Left kidney (tissue), 8 donors: ENCODE measurements at places on chromosomes 5 and 9. TPM values are rescaled to one million over a fixed set of nuclear protein-coding genes. Genes with fewer than 3 reads are reported as not detected.

GRCh38 chr9:624935-625500 is 216.5 kb upstream of the DMRT1 start:
- DNase-seq, result no peak

GRCh38 chr5:16909464-16909863 is 26.6 kb downstream of the MYO10 start:
- no peak for DNase-seq

DNA sequence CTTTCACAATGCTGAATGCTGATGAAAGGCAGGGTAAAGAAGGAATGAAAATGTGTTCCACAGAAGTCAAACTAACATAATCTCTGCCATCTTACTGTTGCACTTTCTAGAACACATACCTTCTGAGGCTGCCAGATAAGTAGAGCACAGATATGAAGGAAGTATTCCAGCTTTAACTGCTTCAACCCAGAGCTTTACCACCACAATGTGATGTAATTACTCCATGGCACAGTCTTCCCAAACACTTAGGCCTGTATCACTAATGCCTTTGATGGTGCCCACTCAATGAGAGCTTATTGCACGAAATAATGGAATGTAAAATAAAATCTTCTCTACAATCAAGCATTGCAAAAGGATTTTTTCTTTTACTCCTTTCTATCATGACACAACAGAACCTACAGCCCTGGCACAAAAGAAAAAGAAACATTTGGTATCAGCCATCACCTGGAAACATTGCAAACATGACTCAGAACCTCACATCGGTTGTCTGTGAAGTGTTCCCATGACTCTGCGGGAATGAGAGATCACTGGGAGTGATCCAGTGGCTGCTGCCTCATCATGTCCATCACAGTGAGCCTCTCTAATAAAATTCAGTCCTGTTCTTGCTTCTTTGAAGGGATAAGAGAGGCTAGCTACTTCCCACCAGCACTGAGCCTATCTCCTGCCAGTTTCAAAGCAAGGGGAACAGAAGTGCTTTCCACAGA is 385.8 kb downstream of the EFNA5 start:
- no peak for DNase-seq

DNA sequence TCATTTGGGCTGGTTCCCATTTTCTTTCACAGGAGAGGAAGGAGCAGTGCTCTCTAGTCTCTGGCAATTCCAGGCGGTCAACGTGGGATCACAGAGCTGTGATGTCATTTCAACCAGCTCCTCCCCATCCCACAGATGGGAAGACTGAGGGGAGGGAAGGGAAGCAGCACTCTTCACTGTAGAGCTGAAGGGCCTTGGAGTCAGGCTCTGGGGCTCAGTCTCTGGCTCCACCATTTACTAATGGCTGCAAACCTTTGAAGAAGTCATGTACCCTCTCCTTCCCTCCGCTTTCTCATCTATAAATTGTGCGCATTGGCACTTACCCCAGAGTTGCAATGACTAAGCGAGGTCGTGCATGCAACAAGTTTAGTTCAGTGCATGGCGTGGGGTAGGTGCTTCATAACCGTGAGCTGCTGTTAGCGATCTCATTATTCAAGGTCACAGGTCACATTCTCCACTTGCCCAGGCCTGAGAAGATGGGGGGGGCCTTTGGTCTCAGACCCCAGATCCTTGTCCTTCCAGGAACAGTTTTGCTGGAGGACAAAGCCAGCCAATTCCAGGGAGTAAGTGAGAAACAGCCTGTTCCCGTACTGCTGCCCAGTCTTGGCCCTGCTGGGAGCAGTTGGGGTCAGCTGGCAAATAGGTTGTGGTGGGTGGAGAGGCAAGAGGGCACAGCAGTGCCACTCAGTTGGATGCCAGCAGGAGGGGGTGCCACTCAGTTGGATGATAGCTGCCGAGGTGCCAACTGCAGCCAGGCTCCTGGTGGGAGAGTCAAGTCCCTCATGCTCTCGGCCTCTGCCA is 136.7 kb downstream of the RGS3 start:
- DNase-seq, result no peak

DNA sequence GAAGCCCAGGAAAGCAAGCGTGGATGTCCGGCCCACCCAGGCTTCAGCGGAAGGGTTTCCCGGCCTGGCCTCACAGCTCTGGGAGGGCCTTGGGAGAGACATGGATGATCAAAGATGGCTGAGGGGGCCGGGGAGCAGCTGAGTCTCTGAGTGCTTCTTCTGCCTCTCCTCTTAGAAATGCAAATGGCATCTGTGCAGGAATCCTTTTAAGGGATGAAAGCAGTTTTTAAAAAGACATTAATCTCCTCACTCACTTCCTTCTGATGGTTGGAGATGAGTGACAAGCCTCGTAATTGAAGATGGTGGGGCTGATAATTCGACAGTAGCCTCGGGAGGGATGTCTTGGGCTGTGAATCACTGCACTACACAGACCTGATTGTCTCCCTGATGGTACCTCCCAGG is 24.3 kb upstream of the PITX1 start:
- DNase-seq, result no peak

GRCh38 chr9:83655433-83655832 is 32.5 kb downstream of the IDNK start:
- no peak for DNase-seq

TSLP gene
- polyA plus RNA-seq, result 0.10 TPM

NFIB gene
- 26.8 TPM for polyA plus RNA-seq
